ENCODE measurements at places on chromosomes 4 and X.

- no peak for DNase-seq
Observed at GRCh38 chr4:127209580-127210095, 423.1 kb upstream of the INTU start.

DNA sequence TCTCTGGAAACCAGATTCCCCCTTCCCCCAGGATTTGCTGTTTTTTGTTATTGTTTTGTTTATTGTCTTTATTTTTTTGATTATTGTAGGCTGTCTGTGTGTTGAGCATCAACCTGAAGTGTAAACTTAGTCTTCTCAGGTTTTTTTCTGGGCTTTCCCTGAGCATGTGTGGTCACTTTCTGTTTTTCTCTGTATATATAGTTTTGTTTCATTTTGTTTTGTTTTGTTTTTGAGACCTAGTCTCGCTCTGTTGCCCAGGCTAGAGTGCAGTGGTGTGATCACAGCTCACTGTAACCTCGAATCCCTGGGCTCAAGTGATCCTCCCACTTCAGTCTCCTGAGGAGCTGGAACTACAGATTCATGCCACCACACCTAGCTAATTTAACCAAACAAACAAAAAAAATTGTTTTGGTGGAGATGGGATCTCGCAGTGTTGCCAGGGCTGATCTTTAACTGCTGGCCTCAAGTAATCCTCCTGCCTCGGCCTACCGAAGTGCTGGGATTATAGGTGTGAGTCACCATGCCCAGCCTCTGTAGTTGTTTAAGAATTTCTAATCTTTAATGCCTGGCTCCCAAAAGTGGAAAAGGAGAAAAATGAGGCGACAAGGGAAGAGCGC is 9.1 kb downstream of the IL13RA1 start:
- DNase-seq: no peak

GRCh38 chr4:17066972-17067371 is 168.5 kb upstream of the LDB2 start:
- no peak for DNase-seq

- DNase-seq: no peak
Observed at GRCh38 chr4:182453830-182454229, 210.6 kb downstream of the TENM3 start.

- no peak for DNase-seq
Observed at GRCh38 chr4:17758485-17758884, 22.9 kb downstream of the FAM184B start.

- DNase-seq: no peak
Observed at GRCh38 chr4:112358952-112359749, 62.0 kb downstream of the ALPK1 start.

DNA sequence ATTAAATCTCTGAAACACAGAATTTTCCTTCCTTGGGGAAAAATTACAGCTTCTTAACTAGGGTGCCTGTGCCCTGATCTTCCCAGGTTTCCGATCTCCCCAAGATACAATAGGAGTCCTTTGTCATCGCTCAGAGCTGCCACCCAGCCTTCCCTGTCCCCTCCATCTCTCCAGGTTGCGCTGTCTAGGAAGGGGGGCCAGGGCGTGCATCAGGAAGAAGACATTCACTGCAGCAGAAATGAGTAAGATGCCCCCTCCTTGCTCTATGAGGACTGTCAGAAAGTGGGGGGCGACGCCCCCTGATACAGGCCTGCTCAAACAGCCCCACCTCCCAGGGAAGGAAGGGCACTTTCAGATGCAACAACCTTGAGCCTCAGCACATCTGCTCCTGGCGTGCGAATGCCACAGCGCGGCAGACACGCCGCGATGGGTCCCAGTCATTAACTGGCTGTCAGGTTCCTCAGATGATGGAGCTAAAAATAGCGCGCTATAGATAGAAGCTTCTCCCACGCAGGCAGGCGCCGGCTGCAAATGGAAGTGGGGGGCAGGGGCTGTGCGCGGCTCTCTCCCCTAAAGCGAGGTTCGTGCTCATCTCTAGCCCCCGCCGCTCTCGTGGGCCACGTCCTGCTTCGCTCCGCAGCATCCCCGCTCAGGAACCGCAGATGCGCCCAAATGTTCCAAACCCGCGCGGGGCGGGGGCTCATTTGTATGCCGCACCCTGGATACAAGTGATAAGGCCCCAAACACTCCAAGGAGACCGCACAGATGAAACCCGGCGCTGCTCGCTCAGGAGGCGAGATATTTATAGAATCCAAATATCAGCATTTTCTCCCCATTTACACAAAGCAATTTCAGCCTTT is 57.6 kb upstream of the LGI2 start:
- no peak for DNase-seq

- DNase-seq: no peak
Observed at GRCh38 chr4:166957451-166957850, 276.8 kb downstream of the SPOCK3 start.

DNA sequence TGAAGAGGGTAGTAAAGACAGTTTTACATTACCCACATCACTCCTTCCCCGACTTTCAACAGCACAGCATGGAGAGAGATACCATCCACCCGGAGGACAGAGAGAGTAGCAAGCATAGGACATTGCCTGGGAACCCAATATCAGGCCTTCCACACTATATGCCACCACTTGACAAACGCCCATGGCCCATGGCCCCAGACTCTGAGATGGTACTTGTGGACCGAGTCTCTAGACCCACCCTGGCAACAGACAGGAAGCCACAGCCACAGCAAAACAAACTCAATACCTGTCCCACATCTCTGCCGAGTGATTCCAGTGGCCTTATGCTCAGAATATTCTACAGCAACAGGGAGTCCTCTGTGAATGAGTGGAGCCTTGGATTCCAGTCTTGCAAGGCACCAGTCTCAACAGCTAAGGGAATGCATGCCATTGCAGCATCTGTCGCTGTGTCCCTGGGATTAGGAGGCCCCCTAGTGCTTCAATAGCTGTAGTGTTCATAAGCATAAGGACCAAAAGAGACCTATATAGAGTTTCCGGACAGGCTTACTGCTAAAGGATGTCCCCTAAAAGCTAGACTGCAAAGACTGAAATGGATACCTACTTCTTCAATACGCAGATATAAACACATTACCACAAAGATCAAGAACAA is 14.7 kb upstream of the CT55 start:
- DNase-seq: no peak

- no peak for DNase-seq
Observed at GRCh38 chr4:112940336-112940735, 109.1 kb upstream of the ANK2 start.

DNA sequence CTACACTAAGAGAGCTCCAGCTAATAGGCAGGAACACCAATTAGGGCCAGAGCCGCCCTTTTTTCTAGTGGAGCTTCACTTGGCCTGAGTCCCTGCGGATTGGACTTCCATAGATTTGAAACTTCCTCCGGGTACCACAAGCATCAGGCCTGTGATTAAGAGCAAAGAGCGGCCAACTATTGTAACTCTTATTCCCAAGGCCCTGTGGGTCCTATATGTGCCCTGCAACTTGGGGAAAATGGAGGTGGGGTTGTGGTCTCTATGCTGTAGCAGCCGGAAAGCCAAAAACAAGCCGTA is at the start of gene NCBP2L:
Gene NCBP2L (plus strand): TSS at position 198 of the 297 bp plus-strand sequence. CDS start 16,488 bp downstream, outside the sequence.
- no peak for DNase-seq

- DNase-seq: no peak
Observed at GRCh38 chrX:97215186-97215585, 331.5 kb downstream of the RPA4 start.

DNA sequence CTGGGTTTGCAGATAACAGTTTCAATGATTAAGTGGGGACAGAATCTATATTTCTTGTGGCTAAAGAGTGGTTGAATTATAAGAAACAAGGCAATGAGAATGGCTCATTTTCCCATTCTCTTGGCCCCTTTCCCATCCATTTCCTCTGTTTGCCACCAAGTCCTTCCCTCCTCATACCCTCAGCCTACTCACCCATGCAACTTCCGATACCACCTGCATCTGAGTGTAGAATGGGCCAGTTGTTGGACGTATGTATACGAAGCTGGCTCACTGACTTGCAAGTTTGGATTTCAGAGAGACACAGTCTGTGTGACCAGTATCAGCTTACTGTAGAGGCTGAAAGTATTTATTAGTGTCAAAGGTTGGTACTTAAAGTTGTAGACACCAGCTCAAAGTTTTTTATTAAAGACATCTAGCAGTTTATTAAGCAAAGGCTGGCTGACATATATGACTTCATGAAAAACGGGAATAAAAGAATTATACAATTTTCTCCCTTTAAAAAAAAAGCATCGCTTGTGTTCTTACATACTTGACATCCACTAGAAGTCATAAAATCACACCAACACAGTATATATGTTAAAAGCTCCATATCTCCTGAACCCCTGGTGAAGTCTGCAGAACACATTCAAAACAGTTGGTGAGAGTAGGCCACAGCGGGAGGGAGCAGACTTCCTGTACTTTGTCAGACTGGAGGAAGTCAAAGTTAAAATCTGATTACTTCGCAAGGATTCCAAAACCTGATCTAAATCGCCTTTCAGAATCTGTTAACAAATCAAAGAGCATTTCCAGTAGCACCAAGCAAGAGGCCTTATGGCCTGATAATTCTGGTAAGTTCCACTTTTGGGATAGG is 22.4 kb upstream of the STIM2 start:
- no peak for DNase-seq

DNA sequence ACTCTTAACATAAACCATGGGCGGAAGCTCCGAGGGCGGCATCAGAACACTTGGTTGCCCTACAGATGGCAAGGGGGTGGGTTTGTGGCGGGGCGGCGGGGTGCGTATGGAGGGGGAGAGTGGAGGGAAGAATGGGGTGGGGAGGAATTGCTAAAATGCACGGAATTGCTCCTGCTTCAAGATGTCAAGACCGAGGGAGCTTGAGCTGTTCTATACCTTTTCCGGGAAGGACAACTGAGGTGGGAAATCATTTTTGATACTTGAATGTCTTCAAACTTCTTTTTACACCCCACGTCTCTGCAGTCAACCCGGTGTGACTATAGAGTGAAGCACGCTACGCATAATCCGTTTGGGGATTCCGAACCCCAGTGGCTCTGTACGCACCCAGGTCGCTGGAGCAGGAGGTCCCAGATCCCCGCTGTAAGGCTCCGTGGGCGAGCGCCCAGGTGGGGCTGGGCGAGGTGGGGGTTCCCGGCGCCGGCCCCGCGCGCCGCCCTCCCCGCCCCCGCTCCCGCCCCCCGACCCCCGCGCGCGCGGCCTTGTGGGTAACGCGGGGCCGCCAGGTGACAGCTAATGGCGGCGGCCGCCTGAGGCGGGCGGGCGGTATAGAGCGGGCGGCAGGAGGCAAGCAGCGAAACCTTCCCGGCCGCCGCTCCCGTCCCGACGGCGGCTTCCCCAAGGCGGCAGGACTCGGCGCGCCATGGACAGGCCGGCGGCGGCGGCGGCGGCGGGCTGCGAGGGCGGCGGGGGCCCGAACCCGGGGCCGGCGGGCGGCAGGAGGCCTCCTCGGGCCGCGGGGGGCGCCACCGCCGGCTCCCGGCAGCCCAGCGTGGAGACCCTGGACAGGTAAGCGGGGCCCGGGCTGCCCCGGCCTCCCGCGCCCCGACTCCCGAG is at the start of gene MTMR1:
Gene MTMR1 (plus strand): TSS at position 566 of the 894 bp plus-strand sequence. CDS start 135 bp downstream, at position 701.
- DNase-seq: peak; percentile 36

DNA sequence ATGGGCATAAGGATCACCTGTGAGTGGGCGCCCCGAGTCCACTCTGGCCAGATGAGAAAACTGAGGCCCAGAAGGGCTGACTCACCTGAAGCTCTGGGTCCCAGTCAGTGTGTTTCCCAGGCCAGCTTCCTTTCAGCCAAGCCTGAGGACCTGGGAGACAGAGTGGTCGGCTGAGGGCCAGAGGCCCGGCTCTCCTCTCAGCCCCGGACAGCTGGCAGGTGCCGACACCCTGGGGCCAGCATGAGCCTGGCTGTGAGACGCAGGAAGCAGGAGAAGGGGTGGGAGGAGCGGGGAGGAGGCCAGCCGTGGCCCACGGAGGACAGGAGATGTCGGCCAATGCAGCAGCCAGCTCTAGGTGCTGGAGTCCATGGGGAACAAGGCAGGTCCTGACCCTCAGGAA is 28.9 kb downstream of the ATP2B3 start:
- DNase-seq: no peak

GRCh38 chrX:97597954-97598353 is 714.2 kb downstream of the RPA4 start:
- DNase-seq: no peak

- DNase-seq: no peak
Observed at GRCh38 chr4:68963374-68963773, 11.8 kb upstream of the UGT2A3 start.

DNA sequence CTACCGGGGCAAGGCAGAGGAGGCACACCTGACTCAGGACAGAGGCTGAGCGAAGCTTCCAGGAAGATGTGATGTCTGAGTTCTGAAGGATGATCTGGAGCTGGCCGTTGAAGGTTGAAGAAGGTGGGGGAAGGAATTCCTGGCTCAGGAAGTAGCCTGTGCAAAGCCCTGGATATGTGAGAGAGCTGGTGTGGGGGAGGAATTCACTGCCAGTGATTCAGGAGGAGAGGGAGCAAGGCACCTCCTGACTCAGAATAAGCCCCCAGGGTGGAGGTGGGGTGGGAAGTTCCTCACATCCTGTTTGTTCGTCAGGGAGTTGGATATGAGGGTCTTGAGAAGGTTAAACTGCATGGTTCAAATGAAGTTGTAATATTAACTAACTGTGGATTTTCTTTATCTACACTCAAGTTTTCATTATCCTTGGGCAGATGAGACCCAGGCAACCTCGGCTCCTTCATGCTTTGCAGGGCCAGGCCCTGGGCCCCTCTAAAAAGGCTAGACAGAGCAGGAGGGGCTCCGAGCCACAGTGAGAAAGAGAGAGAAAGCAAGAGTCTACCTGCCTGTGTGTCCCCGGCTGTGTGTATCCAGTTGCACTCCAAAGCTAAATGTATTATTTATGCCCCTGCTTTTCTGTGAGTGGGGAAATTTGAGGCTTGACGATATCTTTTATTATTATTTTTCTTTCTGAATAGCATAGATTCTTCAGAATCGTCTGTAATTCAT is 7.1 kb downstream of the NHSL2 start:
- no peak for DNase-seq

DNA sequence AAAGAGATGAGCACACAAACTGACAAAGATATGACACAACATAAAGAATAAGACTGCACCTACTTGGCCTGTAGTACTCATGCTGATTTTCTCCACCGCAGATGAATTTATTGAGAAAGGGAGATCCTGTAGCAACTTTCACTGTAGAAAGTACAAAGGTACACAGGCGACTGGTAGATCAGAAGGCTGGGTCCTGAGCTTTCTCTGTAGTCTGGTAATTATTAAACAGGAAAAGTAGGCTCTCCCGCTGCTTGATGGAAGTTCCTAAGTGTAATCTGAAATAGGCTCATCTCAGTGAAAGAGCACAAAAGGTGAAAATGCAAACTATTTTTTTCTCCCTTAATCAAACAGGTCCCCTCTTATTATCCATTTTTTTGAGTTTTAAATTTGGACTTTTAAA is at the start of gene ADH6:
Gene ADH6 (minus strand): TSS at position 175 of the 400 bp plus-strand sequence. CDS start 94 bp downstream, at position 81.
- no peak for DNase-seq
